Stimulated activated CD4-positive, alpha-beta T cell treated with anti-CD3 and anti-CD28 coated beads, Interleukin-2, amount 100 ng/mL, for 4 hours (primary cell): ENCODE measurements at places on chromosomes 1 and 21.

DNA sequence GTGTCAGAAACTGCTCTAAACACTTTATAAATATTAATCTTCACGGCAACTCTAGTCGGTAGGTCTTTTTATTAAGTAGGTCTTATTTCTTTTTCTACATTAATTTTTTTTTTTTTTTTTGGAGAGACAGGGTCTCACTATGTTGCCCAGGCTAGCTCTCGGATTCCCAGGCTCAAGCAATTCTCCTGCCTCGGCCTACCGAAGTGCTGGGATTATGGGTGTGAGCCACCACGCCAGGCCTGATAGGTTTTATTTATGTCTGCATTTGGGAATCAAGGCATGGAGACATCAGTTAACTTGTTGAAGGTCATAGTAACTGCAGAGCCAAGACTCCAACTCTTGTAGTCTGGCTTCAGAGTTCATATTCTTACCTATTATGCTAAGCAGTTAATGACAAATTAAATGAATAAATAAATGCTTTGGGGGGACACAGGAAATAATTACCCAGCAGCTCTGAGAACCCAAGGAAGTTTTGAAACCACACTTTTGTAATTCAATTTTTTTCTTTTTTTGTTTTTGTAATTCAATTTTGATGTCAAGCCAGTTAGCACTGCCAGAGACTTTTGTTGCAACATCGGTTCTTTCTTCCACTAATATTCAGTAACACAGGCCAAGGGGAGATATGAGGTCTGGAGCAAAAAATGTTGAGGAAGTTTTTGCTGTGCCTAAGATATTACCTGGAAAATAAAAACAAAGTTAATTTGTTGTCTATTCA, 9.4 kb upstream of the UAP1 start:
- DNase-seq = no peak

GRCh38 chr1:232239998-232240397, 389.9 kb downstream of the SIPA1L2 start:
- no peak for DNase-seq

DNA sequence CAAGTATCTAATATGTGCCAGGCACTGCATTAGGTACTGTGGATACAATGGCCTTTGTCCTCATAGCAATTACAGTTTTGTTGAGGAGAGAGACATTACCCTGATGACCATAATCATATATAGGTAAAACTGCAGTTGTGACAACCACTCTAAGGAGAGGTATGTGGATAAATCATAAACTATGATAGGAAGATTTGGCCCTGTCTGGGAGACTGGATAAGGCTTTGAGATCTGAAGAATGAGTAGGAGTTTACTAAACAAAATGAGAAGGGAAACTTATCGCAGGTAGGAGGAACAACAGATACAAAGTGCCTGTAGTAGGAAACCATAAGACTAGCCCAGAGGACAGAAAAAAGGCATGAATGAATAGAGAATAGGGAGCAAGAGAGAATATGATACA, 4.4 kb downstream of the TMCO1 start:
- DNase-seq = no peak

DNA sequence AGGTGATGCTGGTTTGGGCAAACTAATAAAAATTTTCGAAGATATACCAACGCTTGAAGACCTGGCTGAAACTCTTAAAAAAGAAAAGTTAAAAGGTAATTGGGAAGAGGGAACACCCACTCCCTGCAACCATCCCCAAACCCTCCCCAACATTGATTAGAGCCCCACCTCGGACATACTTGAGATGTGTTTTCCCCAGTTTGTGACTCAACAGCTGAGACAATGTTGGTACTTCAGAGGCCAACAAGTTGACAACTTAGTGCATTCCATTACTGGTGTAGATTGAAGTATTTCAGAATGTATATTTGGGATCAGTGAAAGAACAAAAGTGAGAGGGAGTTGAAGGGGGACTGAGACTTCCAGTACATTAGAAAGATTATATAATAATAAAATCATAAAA, 5.1 kb downstream of the IFI16 start:
- no peak for DNase-seq

GRCh38 chr1:91600431-91601337, 100.0 kb downstream of the CDC7 start:
- DNase-seq = no peak

DNA sequence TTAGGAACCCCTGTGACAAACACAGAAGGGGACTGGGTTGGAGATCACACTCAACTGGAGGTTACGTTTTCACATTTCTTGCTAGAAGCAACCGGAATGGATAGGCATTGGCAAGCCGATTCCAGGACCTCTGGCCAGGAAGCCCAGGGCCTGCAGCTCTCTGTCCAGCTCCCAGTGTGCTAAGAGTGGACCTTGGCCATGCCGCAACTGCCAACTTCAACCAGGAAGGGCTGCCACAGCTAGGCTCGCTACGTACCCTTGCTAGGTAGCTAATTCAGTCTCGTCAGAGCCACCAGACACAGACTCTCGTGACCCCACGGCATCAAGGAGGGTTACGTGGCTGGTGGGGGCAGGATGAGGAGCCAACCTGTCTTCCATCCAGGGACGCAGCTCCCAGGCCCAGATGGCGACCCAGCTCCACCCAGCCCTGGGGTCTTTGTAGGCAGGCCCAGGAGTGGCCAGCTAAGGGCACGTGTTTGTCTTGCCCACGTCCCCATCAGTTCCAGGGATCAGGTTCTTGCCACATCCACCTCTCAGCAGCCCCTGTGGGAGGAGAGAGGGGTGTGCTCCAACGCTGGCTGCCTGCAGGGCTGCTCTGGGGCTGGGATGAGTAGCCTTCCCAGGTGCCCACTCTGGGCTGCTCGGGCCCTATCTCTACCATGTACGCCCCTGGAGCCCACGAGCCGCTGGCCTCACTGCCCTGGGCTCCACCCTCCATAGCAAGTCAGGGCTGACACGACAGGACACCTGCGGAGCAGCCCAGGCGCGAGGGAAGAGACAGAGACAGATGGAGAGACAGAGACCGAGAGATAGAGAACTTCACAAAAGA, 39.2 kb downstream of the UBE2G2 start:
- DNase-seq = no peak

GRCh38 chr1:5966543-5967205, 25.6 kb downstream of the NPHP4 start:
- no peak for DNase-seq

- no peak for DNase-seq
These were observed 39.2 kb downstream of the NSL1 start for GRCh38 chr1:212752252-212752933.

- DNase-seq = no peak
These were observed 27.8 kb downstream of the RPAP2 start for GRCh38 chr1:92326681-92327080.

GRCh38 chr1:59041646-59042277, 255.1 kb upstream of the FGGY start:
- no peak for DNase-seq

DNA sequence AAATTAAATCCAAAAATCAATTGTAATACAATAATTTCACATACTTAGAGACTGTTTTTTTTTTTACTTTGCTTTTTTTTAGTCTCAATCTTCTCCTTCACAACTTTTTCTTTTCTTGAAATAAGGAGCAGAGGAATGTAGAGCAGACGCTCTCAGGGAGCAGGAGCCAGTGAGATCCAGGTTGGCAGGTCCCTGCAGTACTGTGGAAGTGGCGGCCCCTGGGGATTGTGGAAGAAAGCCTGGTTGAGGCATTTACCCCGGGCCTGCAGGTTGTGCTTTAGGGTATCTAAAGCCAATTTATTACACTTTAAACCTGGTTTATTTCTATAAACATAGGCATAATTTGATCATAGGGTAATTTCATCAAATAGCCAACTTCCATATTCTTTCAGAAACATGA, 748 bp upstream of the OR2AJ1 start:
- DNase-seq = no peak

DNA sequence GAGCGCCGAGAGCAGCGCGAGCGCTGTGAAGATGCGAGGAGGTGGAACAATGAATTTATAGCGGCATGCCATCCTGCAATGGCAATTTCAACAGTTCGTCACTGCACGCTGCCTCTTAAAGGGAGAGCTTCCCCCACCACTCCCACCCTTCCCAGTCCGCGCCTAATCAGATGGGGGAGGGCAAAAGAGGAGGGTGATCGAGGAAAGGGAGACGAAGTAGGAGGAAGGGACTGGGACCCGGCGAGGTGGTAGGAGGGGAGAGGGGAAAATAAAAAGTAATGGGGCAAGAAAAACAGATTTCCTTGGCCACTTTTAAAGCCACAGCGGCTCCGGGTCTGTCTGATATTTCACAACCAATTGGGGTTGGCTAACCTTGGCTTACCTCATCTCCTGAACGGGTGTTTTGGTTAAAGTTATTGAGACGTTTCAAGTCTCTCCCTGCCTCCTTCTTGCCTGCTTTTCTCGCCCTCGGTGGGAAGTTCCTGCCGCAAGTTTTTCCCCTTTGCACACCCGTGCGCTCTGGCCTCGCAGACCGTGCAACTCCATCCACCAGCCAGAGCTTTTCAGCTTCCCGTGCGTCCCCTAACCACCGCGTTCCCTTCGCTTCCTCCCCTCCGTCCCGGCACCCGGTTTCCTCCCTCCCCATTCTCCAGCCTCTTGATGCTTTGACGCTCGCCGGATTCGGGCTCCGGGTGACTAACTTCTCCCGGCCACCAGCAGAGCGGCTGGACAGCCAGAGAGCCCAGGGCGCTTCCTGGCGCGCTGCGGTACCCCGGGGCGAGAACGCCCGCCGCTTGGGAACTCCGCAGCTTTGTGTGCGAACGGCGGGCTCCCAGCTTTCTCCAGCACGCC, at the start of gene ADAMTS5:
Gene ADAMTS5 (minus strand): TSS at position 27 of the 852 bp plus-strand sequence. CDS start 697 bp downstream, outside the sequence.
- no peak for DNase-seq

GRCh38 chr1:181583598-181583997, 100.3 kb downstream of the CACNA1E start:
- no peak for DNase-seq

- DNase-seq = no peak
These were observed 14.3 kb downstream of the OR2B11 start for GRCh38 chr1:247443641-247444040.

DNA sequence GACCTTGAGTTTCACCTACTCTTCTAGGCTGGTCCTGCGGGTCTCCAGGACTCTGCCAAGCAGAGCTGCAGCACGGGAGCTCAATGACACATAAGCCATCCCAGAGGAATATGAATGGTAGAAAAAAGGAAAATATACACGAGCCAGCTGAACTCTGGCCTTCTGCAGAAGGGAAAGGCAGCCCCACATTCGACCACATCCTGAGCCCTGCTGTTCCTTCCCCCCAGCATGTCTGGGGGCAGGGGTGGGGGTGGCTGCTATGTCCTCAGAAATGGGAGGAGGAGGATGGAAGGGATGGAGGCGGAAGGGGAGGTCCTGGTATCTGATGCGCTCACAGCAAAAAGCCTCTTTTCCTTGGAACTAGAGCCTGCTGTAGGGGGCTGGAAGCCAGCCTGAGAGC, 12.1 kb upstream of the KDF1 start:
- DNase-seq = no peak

DNA sequence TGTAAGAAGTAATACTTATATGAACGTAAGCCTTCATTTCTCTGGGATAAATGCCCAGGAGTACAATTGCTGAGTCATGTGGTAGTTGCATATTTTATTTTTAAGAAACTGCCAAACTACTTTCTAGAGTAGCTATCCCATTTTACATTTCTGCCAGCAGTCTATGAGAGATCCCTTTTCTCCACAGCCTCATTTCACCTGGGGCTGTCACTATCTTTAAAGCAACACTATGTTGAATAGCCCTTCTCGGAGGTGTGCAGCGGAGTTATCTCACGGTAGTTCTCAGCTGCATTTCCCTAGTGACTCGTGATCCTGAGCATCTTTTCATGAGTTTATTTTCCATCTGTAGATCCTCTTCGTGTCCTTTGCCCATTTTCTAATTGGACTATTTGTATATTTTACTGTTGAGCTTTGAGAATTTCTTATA, 93.4 kb downstream of the ADARB1 start:
- DNase-seq = no peak

- no peak for DNase-seq
These were observed 16.2 kb upstream of the MPL start for GRCh38 chr1:43321331-43321891.

DNA sequence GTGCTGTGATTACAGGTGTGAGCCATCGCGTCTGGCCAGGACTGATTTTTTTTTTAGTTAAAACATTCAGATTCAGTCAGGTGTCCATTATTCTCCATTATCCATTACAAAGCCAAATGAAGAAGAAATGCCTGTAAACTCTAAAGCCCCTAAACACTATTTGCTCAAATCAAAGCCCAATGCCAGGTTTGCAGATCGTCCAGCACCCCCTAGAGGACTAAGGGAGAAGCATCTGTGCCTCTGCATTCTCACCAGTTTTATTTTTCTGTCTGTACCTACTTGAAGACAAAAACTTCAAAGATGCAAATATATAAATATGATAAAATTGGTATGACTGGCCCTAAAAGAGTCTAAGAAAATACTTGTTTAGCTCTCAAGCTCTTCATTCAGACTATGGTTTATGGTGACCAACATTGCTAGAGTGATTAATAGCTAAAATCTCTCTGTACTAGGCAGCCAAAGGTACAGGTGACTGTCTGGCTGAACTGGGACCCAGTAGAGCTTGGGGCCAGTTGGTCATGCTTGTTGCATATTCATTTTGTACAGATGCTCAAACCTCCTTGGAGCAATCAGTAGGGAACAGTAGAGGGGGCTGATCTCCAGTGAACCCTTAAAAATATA, 138.4 kb downstream of the SYT2 start:
- no peak for DNase-seq

- DNase-seq = no peak
These were observed 40.7 kb upstream of the GPR37L1 start for GRCh38 chr1:202081992-202082391.

GRCh38 chr1:174301295-174302077, 142.2 kb downstream of the RABGAP1L start:
- DNase-seq = no peak

GRCh38 chr1:57986432-57986831, 560.1 kb downstream of the OMA1 start:
- DNase-seq = no peak

- DNase-seq = no peak
These were observed 514.4 kb upstream of the B3GALT2 start for GRCh38 chr1:193700710-193701355.

DNA sequence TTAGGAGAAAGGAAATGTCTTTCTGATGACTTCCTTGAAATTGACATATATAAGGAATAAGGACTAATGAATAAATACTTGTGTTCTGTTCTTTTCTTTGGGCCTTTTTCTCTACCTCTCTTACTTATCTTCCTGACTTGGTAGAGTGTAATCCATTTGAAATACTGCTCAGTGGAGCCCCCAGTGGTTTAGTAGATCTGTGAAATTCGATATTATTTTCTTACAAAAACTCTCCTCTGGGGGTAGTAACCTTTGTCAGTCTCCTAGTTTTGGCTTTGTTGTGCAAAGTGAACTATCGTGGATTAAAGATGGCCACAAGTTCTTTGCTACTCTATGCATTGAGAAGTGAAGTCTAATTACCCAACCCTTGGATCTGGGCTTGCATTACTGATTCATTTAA, 48.8 kb downstream of the DUSP10 start:
- DNase-seq = no peak

GRCh38 chr21:26177187-26177586, 6.6 kb upstream of the APP start:
- no peak for DNase-seq
